ENCODE measurements at places on chromosomes 3 and 15.

DNA sequence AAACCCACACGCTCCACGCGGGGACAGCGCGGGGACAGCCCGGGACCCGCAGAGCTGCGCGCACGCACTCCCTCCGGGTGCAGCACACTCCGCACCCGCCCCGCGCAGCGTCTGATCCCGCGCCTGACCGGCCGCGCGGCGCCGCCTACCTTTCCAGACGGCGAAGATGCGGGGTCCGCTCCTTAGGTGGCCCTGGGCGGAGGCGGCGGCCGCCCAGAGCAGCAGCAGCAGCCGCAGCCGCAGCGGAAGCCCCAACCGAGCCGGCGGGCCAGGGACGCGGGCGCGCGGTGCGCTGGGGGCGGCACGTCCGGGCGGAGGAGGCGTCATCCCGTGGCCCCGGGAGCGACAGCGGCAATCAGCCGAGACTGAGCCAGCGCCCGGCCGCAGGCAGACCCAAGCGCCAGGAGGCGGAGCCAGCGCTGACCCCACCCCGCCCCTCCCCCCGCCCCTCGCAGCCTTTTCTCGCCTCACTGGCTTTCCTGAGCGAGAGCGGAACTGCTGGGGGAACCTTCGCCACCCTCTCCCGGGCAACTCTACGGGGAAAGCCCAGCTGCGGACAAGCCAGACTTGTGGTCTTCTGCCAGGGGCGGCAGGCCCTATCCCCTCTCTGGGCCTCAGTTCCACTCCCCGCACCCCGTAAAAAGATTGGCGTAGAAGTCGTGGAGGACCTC is at the start of gene SEMA7A:
Gene SEMA7A (minus strand): TSS at position 367 of the 671 bp plus-strand sequence. CDS start 40 bp downstream, at position 327.
- peak; percentile 91 for DNase-seq

DNA sequence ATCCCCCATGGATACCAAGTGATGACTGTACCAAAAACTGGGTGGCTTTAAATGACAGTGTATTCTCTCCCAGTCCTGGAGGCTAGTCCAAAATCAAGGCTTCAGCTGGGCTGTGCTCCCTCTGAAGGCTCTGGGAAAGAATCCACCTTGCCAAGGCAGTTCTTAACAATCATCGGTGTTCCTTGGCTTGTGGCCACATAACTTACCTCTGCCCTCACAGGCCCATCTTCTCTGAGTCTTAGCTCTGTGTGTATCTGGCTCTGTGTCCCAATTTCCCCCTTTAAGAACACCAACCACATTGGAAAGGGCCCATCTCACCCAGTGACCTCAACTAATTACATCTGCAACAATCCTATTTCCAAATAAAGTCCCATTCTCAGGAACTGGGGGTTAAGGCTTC is 503.0 kb upstream of the PROK2 start:
- DNase-seq, result no peak

DNA sequence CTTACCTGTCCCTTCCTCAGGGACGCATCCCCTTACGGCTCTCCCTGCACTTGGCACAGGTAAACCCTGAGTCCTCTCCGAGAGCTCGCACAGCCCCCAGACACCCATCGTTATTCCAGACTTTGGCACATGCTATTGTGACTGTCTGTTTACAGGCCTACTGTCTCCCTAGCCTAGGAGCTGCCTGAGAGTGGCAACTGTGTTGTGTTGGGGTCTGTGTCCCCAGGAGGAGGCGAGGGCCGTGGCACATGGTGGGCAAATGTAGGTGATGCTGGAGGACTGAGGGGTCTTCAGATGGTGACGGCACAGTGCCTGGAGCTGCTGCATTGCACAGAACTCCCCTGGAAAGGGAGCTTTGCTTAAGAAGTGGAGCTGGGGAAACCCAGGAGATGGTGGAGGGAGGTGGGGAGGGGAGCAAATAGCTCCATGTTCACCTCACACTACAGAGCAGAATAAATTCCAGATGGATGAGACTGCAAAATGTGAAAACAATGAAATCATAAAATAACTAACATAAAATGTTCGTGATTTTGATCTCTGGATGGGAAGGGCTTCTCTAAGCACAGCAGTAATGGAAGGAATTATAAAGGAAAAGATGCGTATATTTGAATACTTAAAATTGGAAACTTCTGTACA is 96.5 kb downstream of the SMAD6 start:
- DNase-seq, result no peak

DNA sequence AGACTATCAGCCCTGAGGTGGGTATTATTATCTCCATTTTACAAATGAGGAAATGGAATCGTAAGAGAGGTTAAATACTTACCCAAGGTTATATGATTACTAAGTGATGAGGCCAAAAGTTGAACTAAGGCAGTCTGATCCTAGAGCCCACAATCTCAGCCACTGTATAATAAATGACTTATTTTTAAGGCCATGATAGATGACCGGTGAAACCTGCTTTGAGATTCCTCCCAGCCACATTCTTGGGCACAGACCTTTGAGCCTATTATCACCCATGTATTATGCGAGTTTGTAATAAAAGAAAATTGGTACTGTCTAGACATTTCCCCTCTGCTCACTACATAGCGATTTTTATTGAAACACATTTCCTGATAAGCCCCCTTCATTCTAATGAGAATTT is 37.4 kb downstream of the POLQ start:
- DNase-seq, result no peak

DNA sequence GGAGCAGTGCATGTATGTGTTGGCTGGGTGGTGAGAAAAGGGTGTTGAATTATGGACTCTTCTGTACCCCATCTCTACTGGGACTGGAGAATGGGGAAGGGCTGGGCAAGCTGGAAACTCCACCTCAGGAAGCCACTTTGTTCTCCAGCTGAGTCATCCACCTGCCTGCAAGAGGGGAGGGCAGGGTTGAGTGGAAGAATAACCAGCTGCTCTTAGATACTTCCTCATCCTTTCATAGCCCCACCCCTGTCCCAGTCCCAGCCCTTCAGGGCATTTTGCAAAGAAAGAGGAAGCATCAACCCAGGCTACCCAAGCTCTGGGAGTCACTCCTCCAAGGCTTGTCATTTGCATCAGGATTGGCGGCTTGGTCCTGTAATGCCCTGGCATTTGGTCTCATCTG is 33.1 kb downstream of the RAB11A start:
- DNase-seq, result peak; percentile 31

DNA sequence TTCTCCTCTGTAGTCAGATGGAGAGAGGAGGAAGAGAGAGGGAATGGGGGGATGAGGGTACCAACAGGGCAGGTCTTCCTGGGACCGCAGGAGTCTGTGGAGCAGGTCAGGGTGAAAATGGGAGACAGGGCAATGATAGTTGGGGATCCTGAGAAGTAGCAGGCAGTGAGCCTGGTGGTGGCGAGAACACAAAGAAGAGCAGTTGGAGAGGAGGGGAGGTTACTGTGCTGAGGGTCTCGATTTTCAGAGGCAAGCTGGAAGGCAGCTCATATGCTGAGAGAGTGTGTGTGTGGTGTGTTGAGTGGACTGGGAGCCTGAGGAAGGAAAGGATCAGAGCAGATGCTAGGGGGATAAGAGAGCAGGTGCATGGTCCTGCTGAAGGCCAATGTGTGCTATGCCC is 2.1 kb upstream of the DOCK3 start:
- no peak for DNase-seq

- no peak for DNase-seq
Measured at GRCh38 chr3:18717598-18717997, 292.5 kb upstream of the SATB1 start.

GRCh38 chr3:52507359-52507758 is 12.2 kb downstream of the STAB1 start:
- no peak for DNase-seq

GRCh38 chr15:98289747-98290146 is 329.2 kb downstream of the ARRDC4 start:
- DNase-seq, result no peak

DNA sequence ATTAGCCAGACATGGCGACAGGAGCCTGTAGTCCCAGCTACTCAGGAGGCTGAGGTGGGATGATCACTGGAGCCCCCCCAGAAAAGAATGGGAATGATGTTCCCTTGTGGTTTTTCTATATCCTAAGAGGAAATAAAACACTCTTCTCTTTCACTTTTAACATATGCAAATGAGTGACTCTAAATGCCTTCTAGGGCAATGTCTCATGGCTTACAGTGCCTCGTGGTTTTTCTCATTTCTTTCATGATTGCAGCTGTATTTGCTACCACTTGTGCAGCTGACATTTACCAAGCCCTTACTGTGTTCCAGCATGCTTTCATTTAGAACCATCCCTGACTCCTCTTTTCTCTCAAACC is 26.4 kb downstream of the STOML1 start:
- DNase-seq, result peak; percentile 6

DNA sequence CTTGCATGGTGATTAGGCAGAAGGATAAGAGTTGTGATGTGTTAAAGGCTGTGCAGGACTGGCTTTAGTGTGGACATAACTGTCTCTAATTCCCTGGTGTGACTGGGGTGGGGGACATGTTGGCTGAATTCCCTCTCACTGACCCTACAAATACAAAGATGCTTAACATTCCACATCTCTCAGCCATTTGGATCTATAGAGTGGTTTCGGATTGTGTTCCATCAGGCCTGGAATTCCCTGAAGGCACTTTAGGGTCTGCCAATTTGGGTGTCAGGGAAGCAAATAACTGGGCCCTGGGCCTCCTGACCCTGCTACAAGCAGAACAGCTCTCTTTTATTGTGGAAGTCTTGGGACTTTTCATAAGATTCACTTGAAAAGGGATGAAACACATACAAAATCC is 56.2 kb downstream of the ARHGEF26 start:
- no peak for DNase-seq

DNA sequence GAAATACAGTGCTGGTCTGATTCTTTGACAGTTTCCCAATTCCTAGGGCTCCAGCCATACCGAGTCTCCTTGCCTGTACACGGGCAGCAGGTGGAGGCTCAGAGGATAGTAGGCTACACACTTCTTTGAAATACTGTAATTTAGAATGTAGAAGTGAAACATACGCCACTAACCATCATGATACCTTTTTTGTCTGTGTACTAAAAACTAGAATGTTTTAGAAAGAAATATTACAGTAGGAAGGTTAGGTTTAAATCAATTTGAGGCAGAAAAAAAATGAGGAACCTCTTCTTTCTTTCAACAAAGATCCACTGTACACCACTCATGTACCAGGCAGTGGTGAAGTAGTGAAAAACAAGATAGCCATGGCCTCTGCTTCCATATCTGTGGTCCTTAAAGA is 354.7 kb downstream of the MCTP2 start:
- DNase-seq, result no peak

- no peak for DNase-seq
Measured at GRCh38 chr15:31313223-31313622, 13.4 kb upstream of the KLF13 start.

DNA sequence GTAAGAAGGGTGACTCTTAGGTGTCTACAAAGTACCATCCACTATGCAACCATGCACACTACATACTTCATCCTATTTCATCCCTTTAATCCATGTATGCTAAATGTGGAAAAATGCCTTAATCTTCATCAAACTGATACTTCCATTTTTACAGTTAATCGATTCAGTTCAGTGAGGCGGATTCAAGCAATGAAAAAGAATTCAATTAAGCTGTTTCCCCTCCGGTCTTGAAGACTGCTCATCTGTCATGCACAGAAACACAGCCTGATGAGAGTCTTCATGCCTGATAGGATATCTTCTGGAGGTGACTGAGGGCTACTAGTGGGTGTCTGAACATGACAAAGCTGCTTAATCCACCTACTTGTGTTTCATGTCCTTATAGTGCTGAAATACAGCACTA is 270.6 kb upstream of the ALCAM start:
- no peak for DNase-seq

- peak; percentile 57 for DNase-seq
Measured at GRCh38 chr3:152961323-152961722, 126.4 kb downstream of the P2RY1 start.

- DNase-seq, result no peak
Measured at GRCh38 chr15:93500155-93500554, 411.1 kb upstream of the RGMA start.

DNA sequence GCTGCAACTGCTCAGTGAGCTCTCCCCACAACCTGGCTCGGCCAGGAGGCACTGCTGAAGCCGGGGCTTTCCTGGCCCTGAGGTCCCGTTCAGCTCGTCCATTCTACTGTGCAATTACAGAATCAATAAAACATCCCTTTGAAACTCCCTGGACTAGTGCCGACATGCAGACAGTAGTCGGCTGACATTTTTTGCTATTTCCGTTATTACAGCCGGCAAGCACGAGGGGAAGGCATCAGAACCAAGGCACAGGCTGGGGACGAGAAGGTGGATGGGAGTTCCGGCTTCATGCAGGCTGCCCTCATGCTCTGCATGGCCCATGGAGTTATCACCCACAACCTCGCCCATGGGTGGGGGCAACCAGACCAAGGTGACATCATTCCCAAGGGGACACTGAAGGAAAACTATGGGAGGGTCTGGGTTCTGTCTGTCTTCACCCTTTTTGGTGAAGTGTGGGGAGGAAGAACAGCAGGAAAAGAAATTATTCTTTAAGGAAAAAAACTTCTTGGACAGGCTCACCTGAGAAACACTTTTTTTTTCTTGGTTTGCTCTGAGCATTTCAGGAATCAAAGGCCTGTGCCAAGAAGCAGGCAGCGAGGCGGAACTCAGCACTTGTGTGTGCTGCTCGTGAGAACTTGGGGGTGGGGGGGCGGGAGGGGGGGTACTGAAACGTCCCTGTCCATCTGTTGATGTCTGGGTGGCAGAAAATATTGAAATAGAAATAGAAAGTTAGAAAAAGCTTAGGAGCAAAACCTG is 154.5 kb downstream of the FOXP1 start:
- DNase-seq, result no peak

DNA sequence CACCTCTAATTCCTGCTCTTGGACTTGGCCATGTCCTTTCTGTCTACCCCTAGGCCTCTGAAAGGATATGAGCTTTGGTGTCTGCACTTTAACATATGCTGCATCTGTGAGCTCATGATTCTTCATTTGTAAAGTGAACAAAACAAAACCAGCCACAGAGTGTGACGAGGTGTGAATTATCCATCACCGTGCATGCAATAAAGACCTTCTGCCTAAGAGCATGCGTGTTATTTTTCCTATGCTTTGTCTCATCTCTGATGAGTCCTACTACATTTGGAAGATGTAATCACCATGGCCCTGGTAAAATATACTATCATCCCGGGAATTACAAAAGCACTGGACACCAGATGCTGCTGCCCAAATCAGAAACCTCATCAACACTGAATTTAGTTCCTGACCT is 103.5 kb upstream of the KCNAB1 start:
- DNase-seq, result no peak

DNA sequence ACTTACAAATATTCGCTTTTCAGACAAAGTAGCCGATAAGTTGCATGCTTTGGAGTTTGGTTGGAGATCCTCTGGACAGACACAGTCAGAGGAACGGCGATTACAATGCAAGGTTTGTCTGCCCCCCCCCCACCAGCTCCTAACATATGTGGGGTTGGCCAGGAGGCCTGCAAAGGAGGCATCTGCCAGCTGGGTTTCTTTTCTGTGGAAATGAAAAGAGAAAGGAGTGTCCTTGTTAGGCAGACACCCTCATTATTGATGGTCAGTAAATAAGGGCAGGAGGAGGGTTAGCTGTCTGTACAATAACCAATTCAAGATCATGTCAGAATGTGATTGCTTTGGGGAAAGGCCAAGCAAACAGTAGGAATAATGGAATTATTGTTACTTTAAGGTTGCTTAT is 49.1 kb downstream of the TLNRD1 start:
- DNase-seq, result no peak

DNA sequence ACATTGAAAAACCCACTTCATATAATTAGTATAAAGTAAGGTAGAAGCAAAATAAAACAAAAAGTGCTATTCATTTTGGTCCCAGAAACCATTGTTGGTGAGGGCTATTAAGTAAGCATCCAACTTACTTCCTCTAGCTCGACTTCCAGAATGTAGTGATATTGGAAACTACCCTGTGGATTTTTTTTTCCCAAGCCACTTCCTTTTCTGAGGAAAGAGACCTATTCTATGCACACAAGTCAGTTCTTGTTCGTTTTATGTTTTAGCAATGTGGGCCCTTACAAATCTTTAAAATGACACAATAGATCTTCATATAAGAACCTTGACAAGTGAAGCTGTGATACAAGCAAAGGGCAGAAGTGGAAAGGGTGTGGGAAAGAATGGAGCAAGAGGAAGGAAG is 402.0 kb upstream of the TBL1XR1 start:
- no peak for DNase-seq

All from GM23338 (cell line).